ENCODE measurements at places on chromosomes 6 and 20.

- no peak for DNase-seq
Measured at GRCh38 chr6:126914801-126915200, 203.7 kb upstream of the RSPO3 start.

DNA sequence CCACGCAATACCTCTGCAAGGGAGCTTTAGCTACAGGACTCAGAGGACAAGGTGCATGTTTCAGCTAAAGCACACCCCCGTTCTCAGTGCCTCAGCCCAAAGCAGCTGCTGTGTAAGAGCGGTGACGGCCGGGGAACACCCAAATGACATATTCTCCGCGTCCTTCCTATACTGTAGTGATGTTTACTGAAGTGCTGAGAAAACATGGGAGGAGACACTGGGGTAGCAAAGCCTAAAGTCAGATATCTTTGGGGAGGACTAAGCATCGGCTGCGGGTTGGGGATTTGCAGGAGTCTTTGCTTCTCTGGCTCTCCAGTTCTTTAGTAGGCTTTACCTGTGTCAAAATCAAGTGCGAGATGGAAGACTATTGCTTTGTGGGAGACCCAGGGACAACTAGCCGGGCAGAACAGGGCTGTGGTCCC lies 1.7 kb downstream of the SLC22A23 start:
- peak; percentile 15 for DNase-seq

- DNase-seq = no peak
Measured at GRCh38 chr6:46370622-46371021, 120.6 kb downstream of the RCAN2 start.

DNA sequence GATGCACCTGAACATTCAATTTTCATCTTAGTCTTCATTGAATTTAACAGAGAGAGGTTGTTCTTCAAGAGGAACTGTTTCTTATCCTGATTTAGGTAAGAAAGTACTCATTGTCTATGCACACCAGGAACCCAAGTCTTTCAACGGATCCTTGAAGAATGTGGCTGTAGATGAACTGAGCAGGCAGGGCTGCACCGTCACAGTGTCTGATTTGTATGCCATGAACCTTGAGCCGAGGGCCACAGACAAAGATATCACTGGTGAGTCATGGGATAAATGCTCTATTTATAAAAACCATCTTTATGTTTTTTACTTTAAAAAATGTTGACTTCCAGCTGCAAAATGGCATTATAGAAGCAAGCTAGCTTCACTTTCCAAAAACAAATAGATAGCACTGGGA lies 10.2 kb downstream of the NQO2 start:
- DNase-seq = no peak

GRCh38 chr20:24365670-24366069 lies 103.8 kb upstream of the SYNDIG1 start:
- DNase-seq = no peak

GRCh38 chr20:6053776-6054688 lies at the start of gene LRRN4:
Gene LRRN4 (minus strand): TSS chr20:6054060. CDS start chr20:6052799, 1,261 bp downstream.
- no peak for DNase-seq

Measured in caudate nucleus (tissue), 63 donors.